Amniotic stem cell (primary cell): ENCODE measurements at places on chromosomes 12 and 14.

- DNase-seq: no peak
These were observed 186.2 kb downstream of the NRXN3 start for GRCh38 chr14:78356391-78356790.

GRCh38 chr14:104721505-104722431, 2.3 kb upstream of the ADSS1 start:
- DNase-seq: no peak

DNA sequence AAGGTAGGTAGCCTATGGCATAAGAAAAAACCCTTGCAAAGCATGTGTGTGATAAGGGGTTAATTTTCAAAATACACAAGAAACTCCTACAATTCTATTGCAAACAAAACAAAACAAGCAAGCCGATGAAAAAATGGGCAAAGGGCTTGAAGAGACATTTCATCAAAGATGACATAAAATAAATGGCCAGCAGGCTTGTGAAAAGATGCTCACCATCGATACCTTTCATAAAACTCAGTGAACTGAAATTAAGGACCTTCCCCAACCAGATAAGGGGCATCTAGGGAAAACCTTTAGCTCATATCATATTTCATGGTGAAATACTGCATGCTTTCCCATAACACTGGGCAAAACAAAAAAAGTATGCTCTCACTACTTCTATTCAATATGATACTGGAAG, 131.2 kb downstream of the PPM1H start:
- no peak for DNase-seq

DNA sequence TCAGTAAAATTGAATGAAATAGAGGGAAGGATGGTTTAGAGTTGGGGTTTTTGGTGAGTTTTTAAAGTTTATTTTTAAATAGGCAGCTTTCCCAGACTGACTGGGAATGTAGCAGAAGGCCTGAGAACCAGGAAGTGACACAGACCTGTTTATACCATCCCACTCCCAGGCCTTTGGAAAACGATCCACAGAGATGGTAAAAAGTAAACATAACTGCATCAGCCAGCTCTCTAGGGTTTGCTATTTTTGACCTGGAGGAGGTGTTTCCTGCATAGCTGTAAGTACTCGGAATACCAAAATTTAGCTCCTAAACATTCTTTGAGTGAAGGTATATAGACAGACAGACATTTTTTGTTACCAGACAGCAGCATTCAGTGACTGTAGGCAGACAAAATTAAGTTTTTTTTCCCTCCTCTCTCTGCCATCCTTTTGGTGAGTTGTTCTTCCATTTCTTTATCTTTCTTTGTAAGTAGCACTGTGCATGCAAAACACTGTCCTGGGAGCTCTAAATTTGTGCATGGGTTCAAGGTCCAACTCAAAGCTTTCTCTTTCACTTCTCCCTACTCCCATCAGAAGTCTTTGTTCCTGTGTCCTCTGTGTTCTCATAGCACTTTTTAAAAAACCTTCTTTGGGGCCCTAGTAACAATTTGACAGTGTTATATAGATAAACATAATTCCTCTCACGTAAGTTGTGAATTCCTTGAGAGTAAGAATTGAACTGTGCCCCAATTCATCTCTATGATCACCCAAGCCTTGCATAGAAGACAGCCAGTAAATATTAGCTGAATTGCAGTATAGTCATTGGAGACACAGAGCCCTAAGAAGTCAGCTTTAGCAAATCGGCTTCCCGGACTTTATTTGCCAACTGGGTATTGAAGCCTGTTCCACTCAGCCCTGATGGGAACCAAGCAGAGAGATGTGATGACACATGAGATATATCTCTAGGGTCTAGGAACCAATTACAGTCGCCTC, 37.4 kb downstream of the SUSD6 start:
- no peak for DNase-seq

- DNase-seq: no peak
These were observed 34.8 kb downstream of the PLXNC1 start for GRCh38 chr12:94182986-94183707.

DNA sequence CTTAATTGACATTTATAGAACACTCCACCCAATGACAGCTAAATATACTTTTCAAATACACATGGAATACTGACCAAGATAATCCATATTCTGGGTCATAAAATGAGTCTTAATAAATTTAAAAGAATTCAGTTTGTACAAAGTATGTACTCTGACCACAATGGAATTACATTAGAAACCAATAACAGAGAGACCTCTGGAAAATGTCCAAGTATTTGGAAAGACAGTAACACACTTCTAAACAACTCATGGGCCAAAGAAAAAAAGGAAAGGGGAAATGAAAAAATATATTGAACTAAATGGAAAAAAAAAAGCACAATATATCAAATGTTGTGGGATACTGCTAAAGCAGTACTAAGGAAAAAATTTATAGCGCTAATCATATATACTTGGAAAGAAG, 52.0 kb downstream of the CRACR2A start:
- no peak for DNase-seq

GRCh38 chr12:112944024-112944690, 5.9 kb downstream of the OAS3 start:
- DNase-seq: no peak

GRCh38 chr12:107634530-107634929, 51.1 kb upstream of the PWP1 start:
- DNase-seq: no peak

DNA sequence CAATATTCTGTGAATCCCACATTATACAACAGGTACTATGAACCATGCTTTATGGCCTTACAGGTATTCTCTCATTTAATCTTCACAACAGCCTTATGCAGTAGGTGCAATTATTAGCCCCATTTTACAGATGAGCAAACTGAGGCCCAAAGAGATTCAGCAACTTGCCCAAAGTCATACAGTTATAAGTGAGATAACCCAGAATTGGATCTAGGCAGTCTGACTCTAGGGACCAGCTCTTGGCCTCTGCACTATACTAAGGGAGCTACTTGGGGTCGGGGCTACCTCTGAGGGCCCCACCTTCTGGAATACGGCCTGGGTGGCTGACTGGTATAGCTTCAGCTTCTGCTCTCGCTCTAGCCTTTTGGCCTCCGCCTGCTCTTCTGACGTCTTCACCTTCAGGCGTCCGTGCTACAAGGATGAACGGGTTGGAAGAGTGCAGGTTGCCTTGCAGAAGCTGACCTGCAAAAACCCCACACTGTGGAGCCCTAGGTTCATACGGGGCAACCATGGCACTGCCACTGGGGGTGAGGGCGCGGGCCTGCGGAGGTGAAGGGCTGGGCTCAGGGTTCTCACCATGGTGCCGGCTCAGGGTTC, 762 bp downstream of the RABGGTA start:
- DNase-seq: no peak

DNA sequence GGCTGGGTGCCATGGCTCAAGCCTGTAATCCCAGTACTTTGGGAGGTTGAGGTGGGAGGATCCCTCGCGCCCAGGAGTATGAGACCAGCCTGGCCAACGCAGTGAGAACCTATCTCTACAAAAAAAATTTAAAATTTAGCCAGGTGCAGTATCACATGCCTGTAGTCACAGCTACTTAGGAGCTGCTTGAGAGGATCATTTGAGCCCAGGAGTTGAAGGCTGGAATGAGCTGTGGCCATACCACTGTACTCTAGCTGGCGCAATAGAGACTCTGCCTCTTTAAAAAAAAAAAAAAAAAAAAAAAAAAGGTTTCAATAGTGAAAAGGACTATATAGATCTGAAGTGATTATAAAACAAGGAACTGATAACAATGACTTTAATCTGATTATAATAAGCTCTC, 13.5 kb downstream of the PSMA3 start:
- DNase-seq: no peak

GRCh38 chr12:71589478-71589881, 74.2 kb downstream of the ZFC3H1 start:
- DNase-seq: no peak

DNA sequence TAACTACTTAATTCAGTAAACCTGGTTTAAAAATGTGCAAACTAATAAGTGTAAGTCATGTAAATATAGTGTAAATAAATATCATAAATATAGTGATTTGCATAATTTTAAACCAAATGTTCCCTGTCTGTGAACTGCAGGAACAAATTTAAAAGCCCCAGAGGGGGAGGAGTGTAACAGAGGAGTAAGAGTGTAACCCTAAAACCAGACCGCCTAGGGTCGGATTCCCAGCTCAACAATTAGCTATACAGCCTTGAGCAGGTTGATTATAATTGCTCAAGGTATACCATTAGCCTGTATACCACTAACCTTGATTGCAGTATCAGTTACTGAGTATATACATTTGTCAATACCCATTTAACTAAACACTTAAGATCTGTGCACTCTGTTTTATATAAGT, 218.4 kb downstream of the ADAMTS20 start:
- no peak for DNase-seq

DNA sequence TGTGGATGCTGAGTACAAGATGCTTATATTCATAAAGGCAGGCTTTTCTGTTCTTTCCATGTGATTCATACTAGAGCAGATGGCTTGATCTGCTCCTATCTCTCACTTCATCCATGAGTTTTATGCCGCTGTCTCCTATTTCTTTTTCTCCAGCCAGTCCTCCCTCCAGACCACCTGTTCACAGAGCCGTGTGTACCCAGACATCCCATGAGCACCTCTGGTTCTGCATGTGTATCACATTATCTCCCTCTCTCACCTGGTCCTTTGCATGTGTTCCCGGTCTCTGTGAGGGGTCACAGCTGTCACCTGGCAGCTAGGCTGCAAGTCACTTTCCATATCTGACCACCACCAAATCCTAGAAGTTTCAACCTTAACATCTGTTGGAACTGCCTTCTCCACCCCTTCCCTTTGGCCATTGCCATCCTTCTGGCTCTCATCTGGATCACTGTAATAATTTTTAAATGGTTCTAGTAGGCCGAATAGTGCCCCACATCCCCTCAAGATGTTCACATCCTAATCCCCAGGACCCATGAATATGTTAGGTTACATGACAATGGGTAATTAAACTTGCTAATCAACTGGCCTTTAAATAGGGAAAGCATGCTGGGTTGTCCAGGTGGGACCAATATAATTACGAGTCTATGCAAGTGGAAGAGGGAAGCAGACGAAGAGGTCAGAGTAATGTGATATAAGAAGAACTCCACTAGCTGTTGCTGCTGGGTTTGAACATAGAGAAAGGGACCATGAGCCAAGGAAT, 168.1 kb downstream of the SNAPC1 start:
- no peak for DNase-seq

DNA sequence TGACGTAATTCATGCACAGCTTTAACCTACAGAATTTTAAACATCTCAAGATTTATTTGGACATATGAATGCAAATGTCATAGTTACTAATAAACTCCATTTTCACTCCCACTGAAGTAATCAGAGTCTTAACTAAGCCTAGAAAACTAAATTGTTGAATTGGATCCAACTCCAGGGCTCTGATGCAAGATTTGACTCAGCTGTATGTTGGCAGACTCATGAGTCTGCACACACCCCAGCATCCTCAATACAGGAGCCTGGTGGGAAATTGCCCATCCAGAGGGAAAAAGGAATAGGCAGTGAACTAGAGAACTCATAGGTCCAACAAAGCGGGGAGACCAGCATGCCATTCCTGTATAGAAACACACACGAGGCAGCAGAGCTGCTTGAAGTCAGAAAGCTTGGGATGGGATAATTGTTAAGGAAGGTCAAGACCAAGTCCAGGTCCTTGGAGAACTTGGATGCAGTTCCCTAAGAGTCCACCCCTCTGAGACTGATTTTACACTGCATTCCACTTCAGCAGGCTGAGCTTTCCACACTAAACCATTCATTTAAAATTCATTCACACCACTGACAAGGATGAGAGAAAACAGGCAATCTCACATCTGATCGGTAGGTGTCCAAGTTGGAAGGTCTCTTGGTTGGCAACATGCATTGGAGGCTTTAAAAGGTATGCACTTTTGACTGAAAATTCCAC, 14.4 kb downstream of the TMTC1 start:
- no peak for DNase-seq

DNA sequence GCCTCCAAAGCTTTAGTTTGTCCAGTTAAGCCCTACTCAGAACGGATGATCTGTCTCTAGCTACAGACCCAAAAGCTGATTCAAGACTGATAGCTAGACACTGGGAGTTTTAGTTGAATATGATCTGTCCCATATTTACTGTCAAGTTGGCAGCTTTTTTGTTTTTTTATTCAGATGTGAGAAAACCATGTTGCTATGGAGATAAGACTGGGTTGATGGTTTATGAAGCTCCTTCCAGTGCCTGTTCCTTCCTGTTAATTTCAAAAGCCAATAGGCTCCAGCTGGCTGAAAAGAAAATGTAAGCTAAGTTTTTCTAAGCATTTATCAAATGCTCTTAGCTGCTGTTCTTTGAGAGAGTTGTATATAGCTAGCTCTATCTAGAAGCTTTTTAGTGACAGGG, 4.7 kb downstream of the DYNLL1 start:
- no peak for DNase-seq

- no peak for DNase-seq
These were observed 6.0 kb downstream of the TMCC3 start for GRCh38 chr12:94644141-94644979.

GRCh38 chr12:131808744-131809371, 19.3 kb upstream of the MMP17 start:
- no peak for DNase-seq

GRCh38 chr14:100578552-100578951, 8.7 kb downstream of the BEGAIN start:
- DNase-seq: no peak

DNA sequence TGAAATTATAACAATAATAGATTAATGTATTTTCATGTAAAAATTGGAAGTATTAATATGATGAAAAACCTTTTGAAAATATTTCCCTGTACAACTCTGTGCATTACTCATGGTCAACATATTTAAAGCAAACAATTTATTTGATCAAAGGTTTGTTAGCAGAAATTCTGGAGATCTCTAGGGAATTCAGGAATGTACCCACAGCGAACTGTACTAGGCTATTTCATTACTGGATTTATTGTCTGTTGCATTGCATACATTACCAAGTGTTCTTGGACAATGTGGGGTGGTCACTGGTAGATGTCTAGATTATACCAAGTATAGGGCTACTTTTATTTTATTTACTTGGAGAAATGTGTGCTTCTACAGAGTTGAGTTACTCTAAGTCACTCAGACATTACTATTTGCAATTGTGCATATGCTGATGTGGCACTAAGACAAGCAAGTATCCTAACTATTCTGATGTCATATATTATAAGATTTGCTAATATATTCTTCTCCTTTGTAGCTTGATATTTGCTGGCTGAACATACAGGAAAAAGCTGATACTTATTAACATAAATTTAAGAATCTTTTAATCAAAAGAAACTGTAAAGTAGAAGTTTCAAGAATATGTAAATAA, 323.3 kb downstream of the CCER1 start:
- DNase-seq: no peak

DNA sequence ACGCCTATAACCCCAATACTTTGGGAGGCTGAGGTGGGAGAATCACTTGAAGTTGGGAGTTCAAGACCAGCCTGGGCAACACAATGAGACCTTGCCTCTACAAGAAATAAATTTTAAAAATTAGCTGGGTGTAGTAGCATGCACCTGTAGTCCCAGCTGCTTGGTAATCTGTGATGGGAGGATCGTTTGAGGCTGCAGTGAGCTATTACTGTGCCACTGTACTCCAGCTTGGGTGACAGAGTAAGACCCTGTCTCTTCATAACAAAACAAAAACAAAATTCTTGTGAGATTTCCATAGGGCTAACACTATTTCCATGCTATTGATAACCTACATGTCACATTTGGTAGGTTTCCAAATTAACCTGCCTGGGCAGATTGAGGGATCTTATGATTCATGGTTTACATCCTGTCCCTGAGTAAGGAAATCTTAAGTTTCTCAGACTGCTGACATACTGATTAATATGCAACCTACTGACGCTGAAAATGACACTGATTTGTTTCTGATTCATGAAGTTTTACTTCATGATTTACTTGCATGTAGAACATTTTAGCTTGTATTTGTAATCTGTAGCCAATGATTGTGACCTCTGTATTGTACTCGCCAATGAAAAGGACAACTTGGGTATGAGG, 15.9 kb downstream of the ATP6V1D start:
- DNase-seq: no peak

GRCh38 chr14:37384870-37385596, 187.3 kb downstream of the MIPOL1 start:
- no peak for DNase-seq
